Astrocyte of the spinal cord (primary cell): ENCODE measurements at places on chromosomes 7 and 10.
A peak's percentile ranks its signal among the peaks of the same experiment; 100 is the strongest.

DNA sequence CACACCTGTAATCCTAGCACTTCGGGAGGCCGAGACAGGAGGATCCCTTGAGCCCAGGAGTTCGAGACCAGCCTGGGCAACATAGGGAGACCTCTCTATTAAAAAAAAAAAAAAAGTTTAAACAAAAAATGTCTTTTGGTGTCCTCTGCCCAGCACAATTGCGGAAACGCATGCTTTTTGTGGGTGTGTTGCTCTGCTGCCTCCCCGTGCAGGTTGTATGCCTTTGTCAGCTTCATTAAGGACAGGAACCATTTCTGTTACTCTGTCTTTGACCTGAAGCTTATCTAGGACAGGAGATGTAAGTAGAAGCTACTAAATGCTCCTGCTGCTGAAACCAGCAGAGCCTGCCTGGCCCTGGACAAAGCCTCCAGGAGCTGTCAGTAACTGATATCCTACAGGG is 21.3 kb upstream of the ANKRD2 start:
- DNase-seq = no peak

- DNase-seq = no peak
Observed at GRCh38 chr7:151416112-151416940, 6.5 kb upstream of the WDR86 start.

GRCh38 chr10:73768881-73769280 is 13.0 kb upstream of the CHCHD1 start:
- no peak for DNase-seq

GRCh38 chr10:121325490-121326231 is 272.6 kb downstream of the FGFR2 start:
- no peak for DNase-seq

DNA sequence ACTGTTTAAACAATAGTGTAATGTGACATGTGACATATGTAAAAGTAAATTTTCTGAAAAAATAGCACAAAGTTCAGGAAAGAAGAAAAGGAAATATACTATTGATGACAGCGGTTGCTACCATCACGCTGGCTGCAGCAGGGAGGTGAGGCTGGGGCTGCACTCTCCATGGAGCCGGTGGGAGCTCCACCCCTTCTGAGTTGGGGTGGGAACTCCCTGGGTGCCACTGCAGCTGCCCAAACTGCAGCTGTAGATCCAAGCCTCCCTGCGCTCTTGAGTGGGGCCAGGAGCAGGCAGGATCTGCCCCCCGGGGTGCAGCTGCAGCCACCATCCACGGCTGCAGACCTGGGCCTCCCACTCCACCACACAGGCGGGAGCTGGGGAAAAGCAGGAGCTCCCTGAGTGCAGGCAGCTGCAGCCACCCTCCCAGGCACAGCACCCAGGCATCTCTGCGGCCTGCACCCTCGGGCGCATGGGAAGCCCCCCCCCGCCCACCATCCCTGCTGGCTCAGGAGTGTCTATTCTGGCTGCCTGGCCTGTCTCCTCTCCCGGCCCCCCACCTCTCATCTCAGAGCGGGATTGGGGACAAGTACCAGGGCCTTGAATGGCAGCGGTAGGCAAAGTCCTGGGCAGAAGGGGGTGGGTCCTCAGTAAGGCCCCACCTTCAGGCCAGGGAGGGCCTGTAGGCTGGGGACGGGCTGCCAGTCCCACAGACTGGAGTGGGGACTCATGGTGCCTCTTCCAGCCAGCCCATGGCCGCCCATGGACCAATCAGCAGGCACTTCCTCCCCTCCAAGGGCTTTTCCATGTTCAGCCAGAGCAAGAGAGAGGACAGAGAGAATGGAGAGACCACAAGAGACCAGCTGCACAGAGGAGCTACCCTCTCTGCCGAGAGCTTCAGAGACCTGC is 50.1 kb downstream of the TNS3 start:
- no peak for DNase-seq

GRCh38 chr10:24894309-24894708 is 58.1 kb downstream of the PRTFDC1 start:
- peak; percentile 92 for DNase-seq

DNA sequence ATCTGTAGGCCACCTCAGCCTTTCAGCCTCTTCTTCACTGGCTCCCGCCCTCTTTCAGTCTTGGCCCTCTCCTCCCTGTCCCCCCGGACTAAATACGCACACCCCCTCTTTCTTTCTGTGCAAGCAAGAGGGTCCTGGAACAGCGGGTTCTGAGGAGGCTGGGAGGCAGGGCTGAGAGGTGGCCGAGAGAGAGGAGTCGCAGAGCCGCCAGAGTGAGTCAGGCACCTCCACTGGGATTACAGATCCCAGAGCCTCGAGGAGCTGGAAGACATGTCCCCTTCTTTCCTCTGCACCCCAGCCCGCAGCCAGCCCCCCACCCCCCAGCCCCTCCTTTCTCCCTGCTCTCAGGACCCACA is 182 bp downstream of the CCDC136 start:
- no peak for DNase-seq

GRCh38 chr7:151592868-151593486 is 73.3 kb upstream of the RHEB start:
- DNase-seq = peak; percentile 94

GRCh38 chr7:919924-920341 is 34.5 kb downstream of the ADAP1 start:
- no peak for DNase-seq

DNA sequence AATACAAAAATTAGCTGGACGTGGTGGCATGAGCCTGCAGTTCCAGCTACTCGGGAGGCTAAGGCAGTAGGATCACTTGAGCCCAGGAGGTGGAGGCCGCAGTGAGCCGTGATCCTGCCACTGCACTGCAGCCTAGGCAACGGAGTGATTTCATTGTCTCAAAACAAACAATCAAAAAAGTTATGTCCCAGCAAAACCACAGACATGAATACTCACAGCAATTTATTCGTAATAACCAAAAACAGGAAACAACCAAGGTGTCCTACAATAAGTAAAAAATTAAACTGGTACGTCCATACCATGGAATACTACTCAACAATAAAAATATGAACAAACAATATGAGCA is 11.6 kb upstream of the CYTH3 start:
- DNase-seq = no peak

- DNase-seq = no peak
Observed at GRCh38 chr7:46568420-46569132, 647.5 kb upstream of the IGFBP3 start.

DNA sequence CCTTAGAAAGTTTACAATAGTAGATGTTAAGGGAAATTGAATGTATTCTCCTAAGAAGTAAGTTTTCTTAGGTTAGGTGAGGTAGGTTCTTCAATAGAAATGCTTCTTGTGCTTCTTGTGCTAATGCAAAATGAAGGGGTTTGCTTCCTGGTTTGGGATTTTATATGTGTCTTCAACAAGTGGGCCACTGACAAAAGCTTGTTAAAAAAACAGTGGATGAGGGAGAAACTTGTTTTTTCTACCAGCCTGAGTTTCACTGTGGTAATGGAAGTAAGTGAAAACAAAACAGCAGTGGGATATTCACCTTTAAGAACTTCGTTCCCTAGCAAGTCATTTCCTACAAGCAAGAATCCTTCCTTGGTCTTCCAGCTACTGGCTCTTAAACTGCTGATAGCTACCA is 107.5 kb downstream of the FOXP2 start:
- no peak for DNase-seq

DNA sequence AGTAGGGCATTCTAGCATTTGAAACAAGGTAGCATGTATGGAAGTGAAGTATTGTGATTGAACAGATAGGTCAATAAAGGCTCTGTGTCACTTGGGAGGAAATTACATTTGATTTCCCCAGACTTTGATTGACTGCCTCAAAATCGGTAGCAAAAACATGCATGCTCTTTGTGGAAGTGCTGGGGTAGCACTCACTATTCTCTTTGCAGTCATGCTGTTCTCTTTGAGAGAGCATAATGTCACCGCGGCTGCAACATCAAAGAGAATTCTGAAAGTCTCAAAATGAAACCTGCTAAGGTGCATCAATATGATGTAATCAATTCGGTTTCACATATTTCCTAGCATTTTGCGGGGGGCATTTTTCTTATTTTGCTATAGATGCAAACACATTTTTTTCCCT is 64.2 kb downstream of the ARMC3 start:
- DNase-seq = no peak

DNA sequence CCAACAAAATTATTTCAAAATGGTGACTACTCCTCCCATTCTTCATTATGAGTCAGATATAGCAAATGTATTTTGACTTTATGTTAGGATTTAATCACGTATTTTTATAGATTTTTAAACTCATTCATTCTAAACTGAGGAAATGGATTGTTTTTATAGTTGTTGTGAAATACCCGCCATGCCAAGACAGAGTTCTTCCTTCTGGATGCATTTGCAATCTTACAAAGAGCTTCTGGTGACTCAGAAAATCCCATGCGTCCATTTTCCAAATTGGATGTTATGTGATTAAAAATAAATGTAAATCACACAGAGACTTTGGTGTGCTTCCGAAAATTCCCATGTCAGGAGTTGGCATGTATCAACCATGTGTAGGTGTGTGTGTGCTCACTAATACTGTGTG is 179.3 kb downstream of the TRIL start:
- DNase-seq = no peak

DNA sequence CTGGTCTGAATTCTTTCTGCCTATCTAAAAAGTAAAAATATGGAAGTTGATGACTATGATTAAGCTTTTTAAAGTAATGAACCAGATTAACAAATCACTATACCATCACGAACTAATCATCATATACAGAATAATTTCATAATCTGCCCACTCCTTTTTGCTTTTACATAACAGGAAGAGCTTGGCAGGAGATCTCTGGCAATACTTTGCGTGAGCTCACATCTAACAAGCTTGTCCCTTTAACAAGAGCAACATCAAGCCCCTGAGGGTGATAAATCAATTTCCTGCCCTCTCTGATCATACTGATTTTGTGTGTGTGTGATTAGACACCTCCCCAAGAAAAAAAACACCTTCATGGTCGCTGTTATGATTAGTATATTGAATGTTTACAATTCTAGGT is 143.5 kb upstream of the ASAH2 start:
- DNase-seq = no peak

DNA sequence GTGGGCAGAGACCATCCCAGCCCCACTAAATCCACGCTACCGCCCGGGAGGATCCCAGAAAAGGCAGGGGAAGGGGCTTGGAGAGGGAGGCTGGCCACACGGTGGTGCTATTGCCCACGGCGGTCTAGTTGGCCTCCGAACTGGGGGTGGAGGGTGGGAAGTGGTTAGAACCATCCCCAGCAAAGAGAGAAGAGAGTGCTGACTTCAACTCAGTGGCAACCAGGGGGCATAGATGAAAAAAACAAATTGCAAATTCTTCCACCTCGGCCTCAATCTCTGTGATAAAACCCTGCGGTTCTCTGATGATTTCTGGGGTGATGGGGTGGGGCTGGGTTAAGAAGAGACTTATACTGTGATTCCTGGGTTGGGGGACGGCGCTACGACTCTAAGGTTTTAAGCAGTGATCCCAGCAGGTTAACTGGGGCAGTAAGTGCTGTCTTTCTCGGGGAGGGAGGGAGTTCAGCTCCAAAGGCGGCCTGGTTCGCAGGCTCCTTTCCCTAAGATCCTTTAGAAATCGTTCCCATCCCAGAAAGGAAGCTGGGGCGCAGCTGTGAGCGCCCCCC is 154.5 kb upstream of the LYZL2 start:
- DNase-seq = peak; percentile 93

DNA sequence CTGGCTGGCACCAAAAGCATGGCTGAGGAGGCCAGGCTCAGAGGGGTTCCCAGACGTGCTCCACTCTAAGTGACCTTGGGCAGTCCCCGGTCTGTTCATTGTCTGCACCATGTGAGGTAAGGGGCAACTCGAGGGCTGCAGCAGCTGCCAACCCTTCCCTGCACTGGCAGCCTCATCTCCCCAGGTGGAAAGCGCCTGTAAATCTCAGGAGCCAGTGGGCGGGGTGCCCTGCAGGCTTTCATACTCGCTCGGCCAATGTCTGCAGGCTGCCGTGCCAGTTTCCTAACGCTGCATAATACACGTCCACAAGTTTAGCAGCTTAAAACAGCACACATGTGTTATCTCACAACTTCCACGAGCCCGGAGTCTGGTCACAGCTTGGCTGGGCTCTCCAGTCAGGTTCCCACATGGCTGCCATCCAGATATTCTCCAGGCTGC is 12.6 kb upstream of the GDF10 start:
- DNase-seq = no peak

DNA sequence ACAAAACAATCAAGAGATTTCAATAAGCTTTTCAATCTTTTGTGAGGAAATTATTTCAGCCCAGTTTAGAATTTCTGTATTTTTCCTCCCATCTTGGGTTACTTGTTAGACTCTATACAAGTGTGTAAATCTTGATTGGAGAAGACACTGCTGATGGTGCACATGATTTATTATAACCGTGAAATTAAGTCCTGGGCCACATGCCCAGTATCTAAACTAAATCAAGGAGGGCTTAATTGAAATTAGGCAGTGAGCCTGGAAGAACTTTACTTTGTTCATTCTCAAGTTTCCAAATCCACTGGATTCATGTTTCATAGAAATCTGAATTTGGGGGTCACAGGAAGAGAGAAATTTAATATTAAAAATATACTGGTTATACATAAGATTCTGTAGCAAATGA is 44.5 kb downstream of the CSTF2T start:
- DNase-seq = peak; percentile 14

- DNase-seq = no peak
Observed at GRCh38 chr7:587767-588166, 68.1 kb upstream of the PDGFA start.

GRCh38 chr7:12226756-12227155 is 15.7 kb downstream of the TMEM106B start:
- DNase-seq = no peak

- DNase-seq = no peak
Observed at GRCh38 chr10:3779158-3779741, 5.8 kb downstream of the KLF6 start.

- no peak for DNase-seq
Observed at GRCh38 chr7:20474249-20474648, 141.2 kb upstream of the ABCB5 start.

DNA sequence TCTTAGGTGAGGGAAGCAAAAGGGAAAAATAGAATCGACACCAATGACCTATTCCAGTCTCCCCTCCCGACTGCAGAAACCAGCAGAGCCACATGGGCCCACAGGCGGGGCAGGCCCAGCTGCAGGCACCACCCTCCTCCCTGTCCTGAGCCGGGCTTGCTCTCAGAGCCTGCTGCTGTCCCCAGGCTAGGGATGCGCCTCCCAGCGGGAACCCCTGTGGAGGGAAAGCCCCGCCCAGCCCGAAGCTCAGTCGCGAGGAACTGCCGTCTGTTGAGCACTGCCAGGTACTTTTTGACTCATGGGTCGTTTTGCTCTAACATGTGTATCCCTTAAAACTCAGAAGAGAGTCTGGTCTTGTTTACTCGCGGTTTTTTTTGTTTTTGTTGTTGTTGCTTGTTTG is 124.5 kb upstream of the RET start:
- DNase-seq = no peak

DNA sequence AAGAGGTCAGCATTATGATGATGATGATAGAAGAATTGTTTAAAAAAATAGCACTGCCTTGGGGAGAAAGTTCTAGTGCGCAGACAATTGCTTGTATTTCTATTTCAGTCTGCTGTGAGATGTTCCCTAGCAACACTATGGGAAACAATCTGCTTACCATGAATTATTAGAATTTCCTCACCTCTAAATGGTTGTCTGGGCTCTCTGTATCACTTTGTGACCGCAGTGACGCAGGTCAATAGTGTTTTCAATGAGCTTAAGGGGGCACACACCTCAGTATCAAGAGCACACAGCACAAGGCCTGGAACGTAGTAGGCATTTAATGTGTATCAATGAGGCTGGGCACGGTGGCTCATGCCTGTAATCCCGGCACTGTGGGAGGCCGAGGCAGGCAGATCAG is 98.9 kb upstream of the TARP start:
- DNase-seq = no peak
